ENCODE measurements at places on chromosomes 6 and 20.

GRCh38 chr6:51844336-51844735 is 243.1 kb downstream of the PKHD1 start:
- no peak for DNase-seq

GRCh38 chr20:9218531-9218961 is 149.7 kb downstream of the PLCB4 start:
- DNase-seq = no peak

- no peak for DNase-seq
Observed at GRCh38 chr6:138400326-138400725, 3.7 kb upstream of the HEBP2 start.

GRCh38 chr6:11598687-11599086 is 61.1 kb downstream of the TMEM170B start:
- no peak for DNase-seq

DNA sequence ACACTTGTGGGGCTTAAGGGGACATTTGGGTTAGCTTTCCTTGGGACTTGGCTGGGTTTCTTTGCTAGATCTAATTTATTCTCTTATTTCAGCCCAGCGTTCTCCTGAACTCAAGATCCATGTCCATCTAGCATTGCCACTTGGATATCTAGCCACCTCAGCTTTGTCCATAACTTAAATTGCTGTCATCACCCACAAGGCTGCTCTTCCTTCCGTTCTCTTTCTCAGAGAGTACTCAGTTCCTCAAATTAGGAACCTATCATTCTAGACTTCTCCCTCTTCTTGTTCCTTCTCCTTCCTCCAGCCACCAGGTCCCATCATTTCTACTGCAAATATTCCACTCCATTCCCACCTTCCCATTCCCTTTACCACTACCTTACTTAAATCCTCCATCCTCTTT is 4.3 kb downstream of the SMIM26 start:
- DNase-seq = no peak

DNA sequence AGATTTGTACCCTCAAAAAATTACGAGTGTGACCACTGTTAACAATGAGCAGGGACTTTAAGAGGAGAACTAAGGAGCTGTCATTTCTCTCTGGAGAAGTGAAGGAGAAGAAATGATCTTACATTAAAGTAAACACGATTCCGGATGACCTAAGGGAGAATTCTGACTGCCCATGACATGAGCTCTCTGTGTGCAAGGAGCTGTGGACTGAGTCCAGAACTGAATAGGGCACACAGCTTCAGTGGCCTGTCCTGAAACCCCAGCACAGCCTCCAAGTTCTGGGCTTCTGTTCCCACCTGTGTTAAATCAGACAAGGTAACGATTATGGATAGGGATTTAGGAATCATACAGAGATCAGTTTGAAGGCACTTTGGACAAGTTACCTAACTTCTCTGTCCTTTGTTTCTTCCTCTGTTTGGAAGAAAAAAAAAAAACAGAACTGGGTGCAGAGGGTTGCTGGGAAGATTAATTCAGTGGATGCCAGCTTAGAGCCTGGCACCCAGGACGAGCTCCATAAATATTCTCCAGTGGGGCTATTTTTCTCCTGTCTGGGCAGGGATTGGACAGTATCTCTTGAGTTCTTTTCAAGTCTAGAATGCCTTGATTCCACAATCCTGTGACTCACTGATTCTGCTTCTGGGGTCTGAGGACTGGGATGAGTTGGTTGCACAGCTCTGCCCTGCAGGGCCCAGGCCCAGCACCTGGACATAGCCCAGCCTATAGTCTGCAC is 65.7 kb downstream of the MRPL14 start:
- DNase-seq = no peak

DNA sequence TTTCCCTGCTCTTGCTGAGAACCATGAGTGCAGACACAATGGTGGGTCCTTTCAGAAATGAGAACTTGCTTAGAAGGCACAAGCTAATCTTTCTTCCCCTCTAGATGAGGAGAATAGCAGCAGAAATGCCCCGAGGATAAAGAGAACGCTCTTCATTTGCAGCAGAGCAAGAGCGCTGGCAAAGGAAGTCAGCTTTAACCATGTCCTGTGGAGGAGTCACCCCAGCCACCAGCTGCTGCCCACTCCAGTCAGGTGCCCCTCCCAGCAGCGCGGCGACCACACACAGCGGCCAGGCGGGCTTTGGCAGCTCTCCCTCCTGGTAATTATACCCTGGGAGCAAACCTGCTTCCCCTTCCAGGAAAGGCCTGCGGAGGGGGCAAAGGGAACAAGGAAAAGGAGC is 42.4 kb upstream of the EMILIN3 start:
- DNase-seq = no peak

DNA sequence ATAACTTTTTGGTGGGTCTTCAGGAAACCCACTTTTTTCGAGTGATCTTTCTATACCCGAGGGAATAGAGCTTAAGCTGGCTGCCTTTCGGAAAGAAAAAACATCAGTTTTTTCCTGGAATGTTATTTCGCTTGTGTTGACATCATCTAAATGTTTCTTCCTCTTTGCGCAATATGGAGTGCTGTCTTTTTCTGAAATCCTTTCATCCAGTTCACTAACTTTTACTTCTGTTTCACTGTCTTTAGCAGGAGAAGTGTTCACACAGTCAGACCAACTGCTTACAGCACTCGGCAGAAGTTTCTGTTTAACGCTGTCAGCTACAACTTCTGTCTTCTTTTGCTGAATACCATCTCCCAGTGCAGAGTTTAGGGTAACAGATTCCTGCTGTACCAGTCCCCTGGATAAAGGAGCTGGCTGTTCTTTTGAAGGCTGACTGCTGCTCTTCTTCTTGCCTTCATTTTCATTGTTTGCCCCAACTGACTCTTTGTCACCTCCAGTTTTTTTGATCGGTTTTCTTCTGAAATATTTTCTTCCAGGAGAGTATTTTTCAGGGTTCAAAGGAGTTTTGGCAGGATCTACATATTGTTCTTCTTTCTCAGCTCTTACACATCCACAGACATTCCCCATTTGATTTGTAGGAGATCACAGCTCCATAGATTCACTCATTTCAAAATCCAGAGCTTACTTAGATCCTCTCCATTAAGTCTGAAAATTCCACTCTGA is 50.0 kb upstream of the DST start:
- no peak for DNase-seq

DNA sequence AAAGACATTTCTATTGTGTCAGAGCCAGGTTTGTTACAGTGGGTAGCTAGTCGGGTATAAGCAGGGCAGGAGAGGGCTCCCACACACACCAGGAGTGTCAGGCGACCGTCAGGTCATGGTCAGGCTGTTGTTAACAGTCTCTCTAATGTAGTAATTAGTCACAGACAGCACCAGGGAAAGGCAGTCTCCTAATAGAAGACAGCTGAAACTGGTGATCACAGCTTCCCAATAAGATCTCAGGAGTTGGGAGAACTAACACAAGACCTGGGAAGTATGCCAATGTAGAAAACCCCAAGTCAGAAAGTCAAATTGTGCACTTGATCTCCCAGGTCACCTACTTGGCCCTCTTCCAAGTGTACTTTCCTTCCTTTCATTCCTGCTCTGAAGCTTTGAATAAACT is 53.0 kb upstream of the GPR6 start:
- no peak for DNase-seq
